HT1080 (cell line): ENCODE measurements at places on chromosomes 11 and 22. TPM values are rescaled to one million over a fixed set of nuclear protein-coding genes. Genes with fewer than 3 reads are reported as not detected.

PDGFB gene
- total RNA-seq = 0.06 TPM in 1 of 2 replicates, not detected in the other

GRCh38 chr11:73201888-73202780 is 15.9 kb upstream of the P2RY2 start:
- no peak for DNase-seq

- no peak for DNase-seq
Measured at GRCh38 chr11:10975287-10975721, 117.5 kb upstream of the ZBED5 start.

LMO2 gene
- total RNA-seq = 0.11 and 1.5 TPM in 2 replicates

GRCh38 chr22:28921585-28921879 is 38.2 kb downstream of the ZNRF3 start:
- no peak for DNase-seq

P2RX6 gene
- total RNA-seq = 0.45 and 0.87 TPM in 2 replicates

GRCh38 chr22:16801571-16801970 is 23.6 kb downstream of the XKR3 start:
- no peak for DNase-seq

DNA sequence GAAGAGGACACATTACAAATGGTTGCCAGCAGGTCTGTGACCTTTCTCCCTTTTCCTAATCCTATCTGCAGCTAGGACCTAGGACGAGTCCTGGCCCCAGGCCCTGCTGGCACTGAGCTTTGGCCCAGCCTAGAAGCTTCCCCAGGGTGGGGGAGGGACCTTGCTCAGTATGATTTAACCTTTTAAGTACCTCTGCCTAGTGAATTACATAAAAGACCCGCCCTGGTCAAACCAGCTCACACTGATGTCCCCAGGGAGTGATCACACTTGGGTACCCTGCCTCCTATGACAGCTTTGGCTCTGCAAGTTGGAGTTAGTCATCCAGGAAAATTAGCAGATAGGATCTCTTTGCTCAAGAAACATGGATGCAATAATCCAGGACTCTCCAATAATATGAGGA is 21.9 kb downstream of the ASCC2 start:
- DNase-seq = no peak
